ENCODE measurements at places on chromosomes 2 and 18. TPM values are rescaled to one million over a fixed set of nuclear protein-coding genes. Genes with fewer than 3 reads are reported as not detected.

- no peak for DNase-seq
Observed at GRCh38 chr2:133887676-133888040, 319.4 kb upstream of the NCKAP5 start.

OST4 gene
- 163 TPM for total RNA-seq

- DNase-seq, result no peak
Observed at GRCh38 chr2:186848873-186849578, at the start of gene ZSWIM2. TSS of gene ZSWIM2 (minus strand) at chr2:186849170. CDS start at chr2:186849130, 40 bp downstream.

GRCh38 chr2:236177967-236178889, 10.0 kb upstream of the GBX2 start:
- peak; percentile 76 for DNase-seq

FKBP7 gene
- 9.0 TPM for total RNA-seq

GRCh38 chr18:46226461-46226860, 122.3 kb downstream of the HAUS1 start:
- DNase-seq, result no peak

DNA sequence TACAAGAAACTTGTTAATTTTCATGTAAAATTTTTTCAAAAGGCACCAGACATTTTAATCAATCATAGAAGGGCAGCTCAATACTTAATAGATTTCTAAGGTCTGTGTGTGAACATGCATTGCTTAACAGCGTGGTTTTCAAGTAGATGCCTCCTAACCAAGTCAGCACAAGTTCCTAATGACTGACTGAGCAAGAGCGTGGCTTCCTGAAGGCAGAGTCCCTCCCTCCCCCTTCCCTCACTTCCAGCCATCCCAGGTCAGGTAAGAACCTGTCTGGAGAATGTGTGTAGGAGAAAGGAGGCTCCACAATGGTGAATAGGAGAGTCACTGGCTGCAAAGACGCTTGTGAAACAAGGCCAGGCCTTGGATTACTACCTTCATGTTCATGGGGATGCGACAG, 33.5 kb upstream of the DAPL1 start:
- DNase-seq, result no peak

FZD7 gene
- total RNA-seq, result 15.5 TPM

MRPL19 gene
- total RNA-seq, result 31.0 TPM

GRCh38 chr2:222076973-222077690, 221.7 kb downstream of the PAX3 start:
- no peak for DNase-seq

SERPINB12 gene
- total RNA-seq, result not detected

DNA sequence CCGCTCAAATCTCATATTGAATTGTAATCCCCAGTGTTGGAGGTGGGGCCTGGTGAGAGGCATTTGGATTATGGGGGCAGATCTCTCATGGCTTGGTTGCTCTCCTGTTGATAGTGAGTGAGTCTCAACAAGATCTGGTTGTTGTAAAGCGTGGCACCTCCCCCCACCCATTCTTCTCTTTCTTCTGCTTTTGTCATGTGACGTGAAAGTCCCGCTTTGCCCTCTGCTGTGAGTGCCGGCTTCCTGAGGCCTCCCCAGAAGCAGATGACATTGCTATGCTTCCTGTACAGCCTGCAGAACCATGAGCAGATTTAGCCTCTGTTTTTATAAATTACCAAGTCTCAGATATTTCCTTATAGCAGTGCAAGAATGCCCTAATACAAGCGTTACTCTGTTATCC, 673.8 kb downstream of the ADCYAP1 start:
- no peak for DNase-seq

- DNase-seq, result no peak
Observed at GRCh38 chr18:60047556-60047955, 147.8 kb downstream of the PMAIP1 start.

- no peak for DNase-seq
Observed at GRCh38 chr2:17056236-17056635, 390.6 kb upstream of the CYRIA start.

DNA sequence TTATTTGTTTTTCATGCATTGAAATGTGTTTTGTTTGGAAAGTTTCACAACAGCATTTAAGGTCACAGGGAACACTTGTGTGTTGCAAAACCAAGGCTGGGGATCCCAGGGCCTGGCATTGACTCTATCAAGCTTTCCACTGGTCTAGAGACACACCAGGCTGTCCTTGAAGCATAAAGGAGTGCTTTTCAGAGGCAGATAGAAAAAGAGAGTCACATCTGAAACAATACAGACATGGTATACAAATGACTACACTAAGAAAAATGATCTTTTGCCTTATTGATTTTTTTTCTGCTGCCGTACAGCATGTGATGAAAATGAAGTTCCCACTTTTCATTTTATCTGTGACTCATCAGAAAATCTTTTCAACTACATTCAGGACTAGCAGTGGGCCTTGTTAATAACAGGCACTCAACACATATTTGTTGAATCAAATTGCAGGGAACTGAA, 61.9 kb upstream of the ZCCHC2 start:
- DNase-seq, result no peak

DNA sequence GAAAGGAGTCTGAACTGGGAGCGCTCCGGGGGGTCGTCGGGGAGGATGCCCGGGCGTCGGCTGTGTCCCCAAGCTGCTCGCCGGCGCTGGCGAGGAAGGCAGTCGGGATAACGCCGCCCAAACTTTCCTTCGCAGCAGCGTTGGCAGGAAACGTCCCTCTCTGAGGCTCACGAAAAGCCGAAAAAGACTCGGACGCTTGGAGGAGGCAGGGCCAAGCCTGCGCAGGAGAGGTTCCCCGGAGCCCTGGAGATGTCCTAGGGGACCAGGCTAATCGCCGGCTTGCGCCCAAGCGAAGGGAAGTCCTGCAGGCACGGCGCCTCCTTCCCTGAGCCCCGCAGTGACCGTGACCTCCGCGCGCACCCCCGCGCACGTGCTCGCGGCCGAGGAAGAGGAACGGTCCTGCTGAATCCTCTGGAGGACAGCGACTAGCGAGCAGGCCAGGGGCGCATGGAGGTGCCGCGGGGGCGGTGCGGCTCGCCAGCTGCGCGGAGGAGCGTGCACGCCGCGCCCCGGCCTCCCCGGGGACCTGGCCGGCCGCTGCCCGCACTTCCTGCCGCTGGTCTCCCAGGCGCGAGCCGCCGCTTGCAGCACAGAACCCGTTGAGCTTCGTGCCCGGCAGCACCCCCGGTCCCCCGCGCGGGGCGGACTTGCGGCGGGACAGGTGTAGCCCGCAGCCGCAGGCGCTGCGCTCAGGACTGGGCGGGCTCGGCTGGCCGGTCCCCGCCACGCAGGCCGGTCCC, at the start of gene SH3RF3:
Gene SH3RF3 (plus strand): TSS at position 590 of the 740 bp plus-strand sequence.
- DNase-seq, result peak; percentile 64

APCDD1 gene
- total RNA-seq, result 10.6 TPM

GRCh38 chr2:30683236-30683956, 123.8 kb downstream of the CAPN13 start:
- DNase-seq, result no peak

SERPINB4 gene
- not detected for total RNA-seq

DNA sequence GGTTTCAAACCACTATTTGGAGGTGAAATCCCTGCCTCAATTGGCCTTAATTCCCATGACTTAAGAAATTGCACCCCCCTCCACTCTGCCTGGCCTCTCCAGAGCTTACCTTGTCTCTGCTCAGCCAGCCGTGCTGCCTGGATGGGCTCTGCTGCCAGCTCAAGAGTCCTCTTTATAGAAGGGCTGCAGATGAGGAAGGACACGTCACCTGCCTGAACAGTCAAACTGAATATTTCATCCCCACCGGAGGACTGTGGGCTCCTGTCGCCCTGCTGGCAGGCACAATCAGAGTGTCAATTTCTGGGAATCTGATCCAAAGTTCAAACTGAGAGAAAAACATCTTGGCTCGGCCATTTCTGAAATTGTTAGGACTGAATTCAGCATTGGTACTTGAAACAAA, at the start of gene OTOS:
Gene OTOS (minus strand): TSS at position 148 of the 400 bp plus-strand sequence. CDS start 332 bp downstream, outside the sequence.
- DNase-seq, result no peak

PLGLB1 gene
- 9.4 TPM for total RNA-seq

DNA sequence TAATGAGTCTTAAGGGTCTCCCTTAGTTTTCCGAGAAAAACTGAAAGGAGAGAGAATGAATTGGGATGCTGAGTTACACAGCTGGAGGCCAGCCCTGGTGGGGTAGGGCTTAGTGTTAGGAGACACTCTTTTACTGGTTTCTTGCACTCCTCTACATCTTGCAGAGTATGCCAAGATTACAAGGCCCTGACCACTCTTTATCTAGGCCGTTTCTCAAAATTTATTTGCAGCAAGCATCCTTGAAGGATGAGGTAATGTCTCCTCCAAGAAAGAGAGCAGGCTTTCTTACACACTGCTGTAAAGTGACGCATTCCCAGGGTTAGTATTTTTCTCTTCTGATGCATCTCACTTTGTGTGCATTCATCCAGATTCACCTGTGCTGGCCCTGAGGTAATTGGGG, 166.2 kb downstream of the TDRD15 start:
- no peak for DNase-seq

DNA sequence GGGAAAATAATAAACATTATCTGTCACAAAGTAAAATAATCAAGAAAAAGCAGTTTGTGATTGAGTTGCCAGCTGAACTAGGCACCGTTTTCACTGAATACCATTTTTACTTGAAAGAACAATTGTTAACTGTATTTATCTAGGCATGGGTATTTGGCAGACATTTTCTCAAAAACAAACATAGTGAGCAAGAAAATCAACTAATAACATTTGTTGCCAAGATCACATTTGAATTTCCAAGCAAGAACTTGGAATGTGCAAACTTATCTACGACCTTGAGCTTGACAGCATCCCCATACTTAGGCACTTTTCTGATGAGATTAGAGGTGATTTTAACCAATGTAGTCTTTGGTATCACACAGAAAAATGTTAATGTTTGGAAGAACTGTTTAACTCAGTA, 16.7 kb downstream of the SS18 start:
- no peak for DNase-seq

TANK gene
- 66.9 TPM for total RNA-seq

GRCh38 chr2:136332436-136333095, 214.6 kb upstream of the CXCR4 start:
- no peak for DNase-seq

GRCh38 chr2:8548619-8549150, 133.2 kb upstream of the ID2 start:
- DNase-seq, result no peak
